ENCODE measurements at places on chromosomes 3 and 15. TPM values are rescaled to one million over a fixed set of nuclear protein-coding genes. Genes with fewer than 3 reads are reported as not detected.

CCDC14 gene
- 48.9 TPM for total RNA-seq

CLDN18 gene
- not detected for total RNA-seq

TICRR gene
- 18.6 TPM for total RNA-seq

OCA2 gene
- not detected for total RNA-seq

FILIP1L gene
- 2.4 TPM for total RNA-seq

DPPA4 gene
- total RNA-seq = not detected

DUOXA2 gene
- not detected for total RNA-seq

PAQR9 gene
- total RNA-seq = not detected

GANC gene
- total RNA-seq = 38.6 TPM

HYAL2 gene
- total RNA-seq = 4.9 TPM

CAMK1 gene
- total RNA-seq = 26.9 TPM

CCR3 gene
- 1.9 TPM for total RNA-seq

TMEM158 gene
- total RNA-seq = not detected

UTS2B gene
- total RNA-seq = not detected

NISCH gene
- total RNA-seq = 125 TPM

TNNC1 gene
- 3.2 TPM for total RNA-seq

CSPG5 gene
- total RNA-seq = 0.43 TPM

MOBP gene
- total RNA-seq = not detected

CD200 gene
- total RNA-seq = 2.1 TPM

Measured in activated naive CD8-positive, alpha-beta T cell treated with anti-CD3 and anti-CD28 coated beads, Interleukin-2, amount 10 ng/mL, durations not matched to agents 7 days and 5 days (primary cell).